Suprapubic skin (tissue), 4 donors: ENCODE measurements at places on chromosomes 11 and 22. TPM values are rescaled to one million over a fixed set of nuclear protein-coding genes. Genes with fewer than 3 reads are reported as not detected.

RBM7 gene
- 15.6 TPM for total RNA-seq

PCF11 gene
- 185 TPM for total RNA-seq

MB gene
- 8.4 TPM for total RNA-seq

MS4A4A gene
- 2.6 TPM for total RNA-seq

GRCh38 chr22:22442928-22443709, 65.4 kb downstream of the ZNF280B start:
- no peak for DNase-seq

- no peak for DNase-seq
Observed at GRCh38 chr11:69704508-69705253, 859 bp upstream of the FGF19 start.

DNA sequence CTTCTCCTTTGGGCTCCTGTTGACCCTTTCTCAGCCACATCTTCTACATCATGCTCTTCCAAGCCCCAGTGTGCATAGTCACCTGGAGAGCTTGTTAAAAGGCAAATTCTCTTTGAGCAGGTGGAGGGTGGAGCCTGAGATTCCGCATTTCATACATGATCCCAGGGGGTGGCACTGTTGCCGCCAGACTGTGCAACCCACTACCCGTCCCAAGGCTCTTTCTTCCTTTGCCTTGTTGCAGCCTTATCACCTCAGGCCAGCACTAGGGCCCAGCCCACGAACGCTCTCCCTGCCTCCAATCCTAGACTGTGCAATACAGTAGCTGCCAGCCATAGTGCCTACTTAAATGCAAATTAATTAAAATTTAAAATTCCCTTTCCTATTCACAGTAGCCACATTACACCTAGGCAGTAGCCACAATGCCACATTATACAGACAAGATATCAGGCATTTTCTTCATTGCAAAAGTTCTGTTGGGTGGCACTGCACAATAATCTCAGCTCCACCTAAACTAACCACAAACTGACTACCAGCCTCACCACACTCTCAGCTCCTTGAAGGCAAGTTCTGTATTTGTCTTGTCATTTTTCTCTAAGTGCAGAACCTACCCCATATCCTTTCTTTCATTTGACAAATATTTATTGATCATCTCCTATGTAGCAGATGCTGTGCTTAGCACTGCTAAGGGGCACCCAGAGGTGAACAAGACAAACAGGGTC, 4.6 kb upstream of the KCNJ5 start:
- DNase-seq = no peak

DNA sequence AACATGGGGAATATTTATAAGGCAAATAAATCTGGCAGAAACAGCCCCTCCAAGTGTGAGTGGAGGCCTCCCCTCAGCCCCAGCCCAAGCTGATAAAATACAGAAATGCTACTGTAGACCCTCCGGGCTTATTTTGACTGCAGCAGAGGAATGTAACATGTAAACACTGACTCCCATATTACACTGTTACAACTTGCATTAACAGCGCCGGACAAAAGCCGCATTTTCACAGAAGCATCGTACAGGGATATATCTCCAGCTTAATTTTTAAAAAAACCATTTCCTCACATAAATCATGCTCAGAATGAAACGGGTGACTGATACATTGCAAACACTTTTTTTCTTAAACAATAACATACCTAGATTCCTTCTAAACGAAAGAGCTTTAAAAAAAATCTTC, 36.6 kb upstream of the COMT start:
- DNase-seq = no peak

DNA sequence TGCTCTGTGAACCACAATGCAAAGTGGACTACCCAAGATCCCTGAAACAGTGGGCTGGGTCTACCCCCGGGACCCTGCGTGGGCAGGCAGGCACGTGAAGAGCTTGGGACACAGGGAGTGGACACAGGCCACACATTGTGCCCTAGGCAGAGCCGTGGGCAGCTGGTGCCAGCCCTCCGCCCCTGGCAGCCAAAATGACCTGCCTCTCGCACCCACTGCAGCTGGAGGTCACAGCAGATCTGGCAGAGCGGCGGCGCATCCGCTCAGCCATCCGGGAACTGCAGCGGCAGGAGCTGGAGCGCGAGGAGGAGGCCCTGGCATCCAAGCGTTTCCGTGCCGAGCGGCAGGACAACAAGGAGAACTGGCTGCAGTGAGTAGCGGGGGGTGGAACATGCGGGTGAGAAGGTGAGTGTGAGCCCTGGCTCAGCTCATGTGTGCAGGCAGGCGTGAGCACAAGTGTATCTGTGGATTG, 6.7 kb downstream of the SMTN start:
- DNase-seq = no peak

DNA sequence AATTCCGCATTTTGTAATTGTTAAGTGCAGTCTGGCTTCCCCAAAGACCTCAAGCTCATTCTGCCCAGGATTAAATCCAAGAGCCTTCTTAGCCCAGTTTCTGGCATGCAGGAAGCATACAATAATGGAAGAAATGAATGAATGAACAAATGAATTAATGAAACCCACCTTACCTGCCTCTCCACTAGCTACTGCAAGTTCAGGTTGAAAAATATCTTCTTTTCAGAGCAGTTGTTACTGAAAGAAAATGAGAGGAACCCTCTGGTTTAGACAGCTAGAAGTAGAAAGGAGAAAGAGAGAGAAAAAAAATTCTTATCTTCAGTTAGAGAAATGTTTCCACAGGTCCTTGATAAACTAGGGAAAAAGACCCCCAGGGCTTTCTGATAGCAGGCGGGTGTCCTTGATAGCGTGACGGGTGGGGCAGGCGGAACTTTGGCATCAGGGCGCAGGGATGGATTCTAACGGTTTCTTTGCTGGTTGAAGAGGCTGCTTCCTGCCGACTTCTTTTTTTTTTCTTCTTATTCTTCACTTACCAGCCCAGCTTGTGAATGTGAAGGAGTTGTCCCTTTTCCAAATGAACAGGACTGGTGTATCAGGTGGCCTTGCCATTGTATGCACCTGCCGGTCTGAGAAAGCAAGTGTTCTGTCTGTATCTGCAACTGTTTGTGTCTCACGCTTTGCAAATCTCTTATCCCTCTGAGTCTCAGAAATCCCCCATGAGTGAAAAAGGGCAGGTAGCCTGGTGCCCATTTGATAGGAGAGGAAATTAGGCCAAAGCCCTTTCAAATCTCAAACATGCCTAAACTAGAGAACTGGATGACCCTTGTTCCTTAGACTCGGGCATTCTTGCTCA, 10.0 kb downstream of the LMO2 start:
- DNase-seq = no peak

GRCh38 chr11:124623861-124624525, 1.3 kb downstream of the TBRG1 start:
- DNase-seq = no peak

- DNase-seq = no peak
Observed at GRCh38 chr11:67441731-67442351, 1.4 kb downstream of the CORO1B start.

- no peak for DNase-seq
Observed at GRCh38 chr11:1445741-1446445, 40.7 kb downstream of the MOB2 start.

DNA sequence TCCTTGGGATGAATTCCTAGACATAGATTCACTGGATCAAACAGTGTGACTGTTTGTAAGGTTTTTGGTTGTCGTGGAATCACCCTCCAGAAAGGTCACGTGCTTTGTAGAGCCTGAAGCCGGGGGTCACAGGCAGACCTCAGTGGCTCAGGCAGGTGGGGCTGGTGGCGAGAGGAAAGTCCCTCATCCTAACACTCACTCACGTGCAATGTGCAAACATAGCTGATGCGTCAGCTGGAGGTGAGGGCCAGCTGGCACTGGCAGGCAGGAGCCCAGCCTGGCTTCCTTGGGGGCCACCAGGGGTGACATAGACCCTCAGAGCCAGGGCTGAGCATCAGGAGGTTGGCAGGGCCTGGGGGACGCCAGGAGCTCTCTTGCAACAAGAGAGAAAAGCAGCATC, 90.0 kb downstream of the ARHGAP8 start:
- DNase-seq = no peak

DNA sequence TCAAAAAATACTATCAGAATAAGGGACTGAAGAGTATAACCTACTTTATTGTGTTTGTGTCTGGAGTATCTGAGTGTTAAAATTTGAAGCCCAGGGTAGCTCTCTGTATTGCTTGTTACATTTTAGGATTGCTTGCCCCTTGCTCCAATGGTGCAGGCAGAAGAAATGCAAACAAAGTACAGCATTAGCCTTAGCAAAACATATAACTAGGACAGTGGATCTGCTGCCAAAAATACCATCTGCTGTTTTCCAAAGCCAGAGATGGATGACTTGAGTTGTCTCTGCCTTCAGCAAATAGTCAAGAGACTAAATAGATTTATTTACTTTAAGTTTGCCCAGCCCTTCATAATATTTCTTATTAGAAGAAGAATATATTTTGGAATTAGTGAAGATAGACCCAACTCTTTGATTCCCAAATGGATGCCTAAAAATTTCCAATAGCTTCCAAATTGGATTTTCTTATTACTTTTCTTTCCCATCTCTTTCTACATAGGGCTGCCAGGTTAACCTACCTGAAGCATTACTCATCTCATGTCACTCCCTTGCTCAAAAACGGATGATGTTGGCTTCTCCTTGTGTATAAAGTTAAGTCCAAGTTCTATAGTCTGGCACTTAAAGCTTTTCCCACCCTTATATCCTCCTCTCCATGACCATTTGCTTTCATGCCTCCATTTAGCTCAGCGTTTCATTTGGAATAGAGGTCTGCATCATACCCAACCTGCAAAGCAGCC, 66.3 kb downstream of the LDLRAD3 start:
- DNase-seq = no peak

DNA sequence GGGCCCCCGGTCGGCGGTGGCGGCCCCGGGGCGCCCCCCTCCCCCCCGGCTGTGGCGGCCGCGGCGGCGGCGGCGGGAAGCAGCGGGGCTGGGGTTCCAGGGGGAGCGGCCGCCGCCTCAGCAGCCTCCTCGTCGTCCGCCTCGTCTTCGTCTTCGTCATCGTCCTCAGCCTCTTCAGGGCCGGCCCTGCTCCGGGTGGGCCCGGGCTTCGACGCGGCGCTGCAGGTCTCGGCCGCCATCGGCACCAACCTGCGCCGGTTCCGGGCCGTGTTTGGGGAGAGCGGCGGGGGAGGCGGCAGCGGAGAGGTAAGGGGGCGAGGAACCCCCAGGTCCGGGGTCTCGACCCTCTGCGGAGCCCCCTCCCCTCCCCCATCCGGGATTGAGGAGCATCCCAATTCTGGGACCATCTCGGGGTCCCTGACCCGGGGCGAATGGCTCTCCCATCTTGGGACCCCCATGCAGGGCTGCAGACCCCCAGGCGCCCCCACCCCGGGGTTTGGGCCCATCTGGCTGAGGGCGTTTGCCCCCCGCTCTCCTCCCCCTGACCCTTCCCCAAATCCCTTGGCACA, 431 bp downstream of the KMT2A start:
- DNase-seq = peak; percentile 72

DNA sequence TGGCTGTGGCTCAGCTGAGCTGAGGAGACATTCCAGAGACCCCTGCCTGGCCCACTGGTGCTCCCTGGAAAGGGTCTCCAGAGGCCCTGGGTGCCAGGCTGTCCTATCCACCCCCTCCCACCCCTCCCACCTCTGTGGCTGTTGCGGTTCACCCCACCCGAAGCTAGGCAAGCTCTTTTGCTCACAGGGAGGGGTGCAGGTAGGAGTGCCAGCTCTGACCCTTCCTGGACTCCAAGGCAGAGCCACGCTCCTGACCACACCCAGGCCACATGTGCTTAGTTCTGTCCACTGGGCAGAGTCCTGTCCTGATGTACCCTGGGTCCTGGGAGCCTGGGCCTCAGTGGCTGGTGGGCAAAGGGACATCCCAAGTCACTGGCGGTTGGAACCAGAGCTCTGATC, 16.4 kb downstream of the IL17REL start:
- DNase-seq = no peak

GRCh38 chr22:41367039-41367679, 14.6 kb upstream of the TEF start:
- peak; percentile 96 for DNase-seq

DNA sequence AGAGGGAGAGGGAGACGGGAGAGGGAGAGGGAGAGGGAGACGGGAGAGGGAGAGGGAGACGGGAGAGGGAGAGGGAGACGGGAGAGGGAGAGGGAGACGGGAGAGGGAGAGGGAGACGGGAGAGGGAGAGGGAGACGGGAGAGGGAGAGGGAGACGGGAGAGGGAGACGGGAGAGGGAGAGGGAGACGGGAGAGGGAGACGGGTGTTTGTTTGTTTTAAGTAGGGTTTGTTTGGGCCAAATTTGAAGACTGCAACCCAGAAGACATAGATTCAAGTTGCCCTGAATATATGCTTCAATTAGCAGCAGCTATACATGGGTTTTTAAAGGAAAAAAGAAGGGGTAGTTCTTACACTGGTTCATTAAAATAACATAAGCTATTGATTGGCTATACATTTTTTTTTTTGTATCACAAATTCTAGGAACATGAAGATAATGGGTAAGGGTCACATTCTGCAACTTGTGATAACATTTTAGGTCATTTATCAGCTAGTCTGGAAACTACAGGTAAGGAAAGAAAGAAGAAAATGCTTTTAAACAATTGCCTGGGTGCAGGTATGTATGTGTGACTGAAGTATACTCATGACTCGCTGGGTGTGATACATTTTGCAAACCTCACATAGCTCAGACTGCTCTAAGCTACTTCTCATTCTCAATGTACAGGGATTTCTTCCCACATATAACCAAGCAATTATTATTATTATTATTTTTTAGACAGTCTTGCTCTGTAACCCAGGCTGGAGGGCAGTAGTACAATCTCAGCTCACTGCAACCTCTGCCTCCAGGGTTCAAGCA, 67.3 kb downstream of the MCHR1 start:
- DNase-seq = no peak

- DNase-seq = no peak
Observed at GRCh38 chr22:29369460-29369859, 18.9 kb downstream of the AP1B1 start.

DNA sequence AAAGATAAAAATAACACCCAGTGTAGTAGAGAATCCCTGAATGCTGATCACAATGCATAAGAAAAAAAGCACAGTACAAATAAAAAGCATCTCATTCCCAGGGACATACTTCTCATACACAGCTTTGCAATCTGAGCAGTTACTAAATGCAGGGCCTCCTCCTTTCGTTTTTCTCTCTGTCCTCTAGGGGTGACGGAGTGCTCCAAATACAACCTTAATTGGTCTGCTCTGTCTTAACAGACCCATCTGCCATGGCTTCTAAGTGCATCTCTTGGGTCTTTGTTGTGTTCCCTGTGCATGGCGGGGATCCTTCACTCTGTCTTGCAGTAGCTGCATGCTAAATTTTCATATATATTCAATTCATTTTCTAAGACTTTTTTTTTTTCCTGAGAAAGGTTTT, 1114.2 kb upstream of the RAG2 start:
- DNase-seq = no peak

DNA sequence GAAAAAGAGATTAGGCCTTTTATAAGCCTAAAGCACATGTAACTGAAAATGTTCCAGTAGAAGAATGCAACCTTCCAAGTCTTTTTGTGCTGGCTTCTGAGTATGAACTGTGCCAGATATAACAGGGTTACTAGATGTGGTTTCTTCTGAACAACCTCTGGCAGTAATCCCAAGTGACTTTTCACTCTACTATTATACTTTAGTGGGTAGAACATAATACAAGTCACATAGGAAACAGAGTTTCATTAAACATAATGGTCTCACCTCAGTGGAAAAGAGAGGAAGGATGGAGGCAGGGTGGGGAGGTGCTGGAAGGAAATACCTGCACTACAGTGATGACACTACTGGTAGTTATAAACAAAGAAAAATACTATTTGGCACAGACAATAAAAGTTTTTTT, 81.3 kb downstream of the PHF21A start:
- no peak for DNase-seq
